Cortex of kidney (tissue), 1 donor: ENCODE measurements at places on chromosomes 16 and 17.

- no peak for DNase-seq
These were observed 22.5 kb downstream of the HEATR9 start for GRCh38 chr17:35846055-35846809.

- no peak for DNase-seq
These were observed 8.6 kb downstream of the ESRP2 start for GRCh38 chr16:68227183-68227793.

DNA sequence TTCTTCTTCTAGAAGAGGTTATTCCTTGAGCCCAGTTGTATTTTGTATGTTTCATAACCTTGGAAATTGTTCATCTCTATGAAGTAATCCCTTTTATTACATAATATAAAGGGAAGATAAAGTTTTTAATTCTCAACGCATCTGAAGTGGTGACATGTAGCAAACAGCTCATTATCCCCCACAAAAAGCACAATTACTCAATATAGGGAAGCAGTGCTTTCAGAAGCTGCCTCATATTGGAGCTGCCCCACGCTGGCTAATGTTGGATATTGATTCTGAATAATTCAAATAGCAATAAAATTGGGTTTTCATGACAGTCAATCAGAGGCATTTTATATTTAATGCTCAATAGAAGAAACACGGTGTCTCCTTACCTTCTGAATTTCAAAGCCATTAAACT lies 604.3 kb upstream of the RBFOX1 start:
- DNase-seq = no peak

DNA sequence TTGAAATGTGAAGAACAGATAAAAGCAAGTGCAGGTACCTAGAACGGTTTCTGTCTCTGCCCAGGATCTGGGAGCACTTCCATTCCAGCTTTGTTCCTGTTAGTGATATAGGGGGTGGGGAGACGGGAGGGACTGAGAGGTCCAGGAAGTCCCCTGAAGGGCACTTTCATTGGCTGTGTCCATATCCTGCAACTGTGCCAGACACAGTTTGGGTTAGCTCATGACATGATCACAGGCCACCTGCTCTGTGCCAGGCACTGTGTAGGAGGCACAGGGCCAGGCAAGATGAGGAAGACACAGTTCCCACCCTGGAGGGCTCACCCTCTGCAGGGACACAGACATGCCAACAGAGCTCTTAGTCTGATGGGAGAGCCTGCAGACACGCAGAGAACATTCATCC lies 7.9 kb downstream of the CBLN1 start:
- no peak for DNase-seq

- DNase-seq = no peak
These were observed 42.4 kb upstream of the LONP2 start for GRCh38 chr16:48201515-48202201.

DNA sequence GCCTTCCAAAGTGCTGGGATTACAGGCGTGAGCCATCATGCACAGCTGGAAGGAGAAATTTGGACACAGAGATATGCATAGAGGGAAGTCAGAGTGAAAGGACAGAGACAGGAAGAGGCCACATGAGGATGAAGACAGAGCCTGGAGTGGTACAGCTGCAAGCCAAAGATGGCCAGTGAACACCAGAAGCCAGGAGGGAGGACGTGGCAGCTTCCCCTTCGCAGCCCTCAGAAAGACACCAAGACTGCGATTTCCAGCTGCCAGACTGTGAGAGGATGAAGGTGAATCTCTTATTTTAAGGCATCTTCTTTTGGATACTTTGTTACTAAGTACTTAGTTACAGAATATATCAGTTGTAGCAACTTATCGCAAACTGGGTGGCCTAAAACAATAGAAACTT lies 60.5 kb upstream of the PLCG2 start:
- no peak for DNase-seq

DNA sequence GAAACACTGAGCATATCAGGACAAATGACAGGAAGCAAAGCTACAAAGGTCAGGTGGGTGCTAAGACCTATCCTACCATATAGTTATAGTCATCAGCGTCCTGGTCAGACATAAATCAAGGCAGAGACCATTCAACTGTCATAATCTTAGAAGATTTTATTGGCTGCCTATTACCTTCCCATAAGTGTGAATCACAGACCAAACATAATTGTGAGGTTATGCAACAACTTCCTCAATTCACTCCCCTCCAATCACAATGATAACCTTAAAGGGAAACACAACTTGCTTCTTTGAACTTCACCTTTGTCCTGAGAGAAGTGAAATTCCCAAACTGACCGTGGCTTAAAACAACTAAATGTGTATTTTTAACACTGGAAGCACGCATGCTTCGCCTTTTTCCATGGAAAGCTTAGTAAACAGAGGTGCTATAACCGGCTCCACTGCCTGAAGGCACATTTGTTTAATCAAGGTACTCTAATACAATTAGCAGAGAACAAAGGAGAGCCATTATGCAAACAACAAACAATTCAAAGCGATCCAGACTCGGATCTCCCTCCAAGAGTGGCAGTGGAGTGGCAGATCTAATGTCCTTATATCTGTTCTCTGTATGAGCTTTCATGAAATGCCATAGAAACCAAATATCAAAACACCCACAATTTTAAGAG lies 84.9 kb downstream of the TMEM114 start:
- no peak for DNase-seq

GRCh38 chr17:48322060-48322459 lies 108.0 kb downstream of the SKAP1 start:
- no peak for DNase-seq
